ENCODE measurements at places on chromosomes 4 and X.

- peak; percentile 17 for DNase-seq
Observed at GRCh38 chr4:168076989-168077725, 15.2 kb upstream of the ANXA10 start.

GRCh38 chrX:8233091-8233490 is 62.0 kb upstream of the VCX2 start:
- no peak for DNase-seq

- DNase-seq = no peak
Observed at GRCh38 chrX:26409636-26410035, 193.7 kb downstream of the MAGEB5 start.

GRCh38 chr4:103075894-103076746 is 441 bp downstream of the SLC9B2 start:
- DNase-seq = no peak

- DNase-seq = no peak
Observed at GRCh38 chrX:11648705-11649519, 16.8 kb downstream of the ARHGAP6 start.

DNA sequence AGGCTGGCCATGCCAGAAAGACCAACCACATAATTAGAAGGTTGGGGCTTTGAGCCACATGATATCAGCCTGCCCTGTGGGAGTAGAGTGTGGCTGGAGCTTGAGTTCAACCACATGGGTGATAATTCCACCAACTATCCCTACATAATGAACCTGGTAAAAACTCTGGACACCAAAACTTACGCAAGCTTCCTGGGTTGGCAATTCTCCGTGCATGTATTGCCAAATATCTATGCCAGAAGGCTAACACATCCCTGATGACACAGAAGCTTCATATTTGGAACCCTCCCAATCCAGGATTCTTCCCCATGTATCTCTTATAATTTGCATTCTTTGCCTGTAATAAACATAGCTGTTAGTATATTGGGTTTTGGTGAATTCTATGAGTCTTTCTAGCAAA is 68.2 kb downstream of the FUNDC1 start:
- DNase-seq = no peak

GRCh38 chr4:169593050-169593560 is 19.3 kb downstream of the NEK1 start:
- DNase-seq = no peak

DNA sequence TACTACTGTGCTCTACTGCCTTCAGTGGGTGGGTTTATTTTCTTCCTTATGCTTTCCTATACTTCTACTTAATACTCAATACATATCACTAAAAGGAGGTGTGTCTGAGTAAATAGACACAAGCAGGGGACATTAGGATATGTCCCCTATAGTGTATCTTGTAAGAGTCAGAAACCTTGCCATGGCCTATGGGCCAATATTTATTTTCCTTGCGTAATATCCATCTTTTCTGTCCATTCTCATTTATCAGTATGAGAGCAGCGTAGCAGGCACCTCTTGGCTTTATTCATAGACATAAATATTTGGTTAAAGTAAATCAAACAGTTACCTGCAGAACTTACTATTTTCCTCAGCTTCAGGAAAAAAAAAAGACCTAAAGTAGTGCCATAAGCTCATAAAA is 46.6 kb upstream of the PHF8 start:
- no peak for DNase-seq
